Fibroblast of skin of back (primary cell): ENCODE measurements at places on chromosomes 11 and 22.

GRCh38 chr11:92845390-92845789, 124.1 kb upstream of the MTNR1B start:
- DNase-seq = no peak

DNA sequence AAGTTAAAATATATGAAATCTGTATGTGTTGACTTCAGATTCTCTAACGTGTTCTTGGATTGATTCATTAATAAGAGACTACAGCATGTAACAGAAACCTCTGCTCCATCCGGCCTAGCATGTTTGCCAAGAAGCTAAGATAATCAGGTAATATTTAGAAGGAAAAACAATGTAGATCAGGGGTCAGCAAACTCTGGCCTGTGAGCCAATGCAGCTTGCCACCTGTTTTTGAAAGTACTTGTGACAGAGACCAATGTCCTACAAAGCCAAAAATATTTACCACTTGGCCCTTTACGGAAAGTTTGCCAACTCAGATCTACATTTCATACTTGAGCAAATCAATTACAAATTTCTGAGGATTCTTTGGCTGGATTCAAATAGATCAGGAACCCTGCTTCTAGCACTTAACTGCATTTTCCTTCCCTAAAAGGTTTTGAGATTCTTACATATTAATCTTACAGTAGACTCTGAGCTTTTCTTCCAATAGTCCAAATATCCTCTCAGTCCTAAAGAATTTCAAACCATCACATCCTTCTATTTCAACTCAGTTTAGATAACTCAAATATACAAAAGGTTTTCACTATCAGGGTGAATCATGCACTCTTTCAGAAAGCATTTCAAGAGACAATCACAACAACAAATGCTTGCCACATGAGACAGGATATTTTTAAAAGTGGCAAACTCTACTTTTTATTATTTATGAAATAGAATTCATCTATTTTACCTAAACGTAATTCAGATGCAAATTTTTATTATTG, 29.5 kb downstream of the APOL5 start:
- DNase-seq = no peak

DNA sequence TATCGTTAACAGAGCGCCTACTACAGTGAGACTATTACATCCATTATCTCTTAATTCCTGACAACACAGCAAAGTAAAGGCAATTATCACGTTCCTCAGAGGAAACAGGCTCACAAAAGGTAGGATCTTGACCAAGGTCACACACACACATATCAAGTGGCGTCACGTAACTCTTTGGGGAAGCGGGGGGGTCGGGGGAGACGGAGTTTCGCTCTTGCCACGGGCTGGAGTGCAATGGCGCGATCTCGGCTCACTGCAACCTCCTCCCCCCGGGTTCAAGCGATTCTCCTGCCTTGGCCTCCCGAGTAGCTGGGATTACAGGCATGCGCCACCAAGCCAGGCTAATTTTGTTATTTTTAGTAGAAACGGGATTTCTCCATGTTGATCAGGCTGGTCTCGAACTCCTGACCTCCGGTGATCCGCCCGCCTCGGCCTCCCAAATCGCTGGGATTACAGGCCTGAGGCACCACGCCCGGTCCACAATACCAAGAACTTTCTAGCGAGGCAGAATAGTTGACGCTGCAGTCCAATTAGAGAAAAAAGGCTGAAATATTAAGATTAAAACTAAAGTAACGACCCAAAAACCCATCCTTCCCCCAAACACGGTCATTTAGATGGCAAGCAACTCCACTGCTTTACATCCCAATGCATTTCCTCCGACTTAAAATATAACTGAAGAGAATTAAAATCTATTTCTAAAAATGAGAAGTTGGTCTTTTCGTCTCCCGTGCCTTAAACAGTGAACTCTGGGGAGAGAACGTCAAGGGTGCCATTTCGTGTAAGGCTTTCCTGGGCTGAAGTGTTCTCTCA, 1.2 kb downstream of the DDX17 start:
- DNase-seq = peak; percentile 55

DNA sequence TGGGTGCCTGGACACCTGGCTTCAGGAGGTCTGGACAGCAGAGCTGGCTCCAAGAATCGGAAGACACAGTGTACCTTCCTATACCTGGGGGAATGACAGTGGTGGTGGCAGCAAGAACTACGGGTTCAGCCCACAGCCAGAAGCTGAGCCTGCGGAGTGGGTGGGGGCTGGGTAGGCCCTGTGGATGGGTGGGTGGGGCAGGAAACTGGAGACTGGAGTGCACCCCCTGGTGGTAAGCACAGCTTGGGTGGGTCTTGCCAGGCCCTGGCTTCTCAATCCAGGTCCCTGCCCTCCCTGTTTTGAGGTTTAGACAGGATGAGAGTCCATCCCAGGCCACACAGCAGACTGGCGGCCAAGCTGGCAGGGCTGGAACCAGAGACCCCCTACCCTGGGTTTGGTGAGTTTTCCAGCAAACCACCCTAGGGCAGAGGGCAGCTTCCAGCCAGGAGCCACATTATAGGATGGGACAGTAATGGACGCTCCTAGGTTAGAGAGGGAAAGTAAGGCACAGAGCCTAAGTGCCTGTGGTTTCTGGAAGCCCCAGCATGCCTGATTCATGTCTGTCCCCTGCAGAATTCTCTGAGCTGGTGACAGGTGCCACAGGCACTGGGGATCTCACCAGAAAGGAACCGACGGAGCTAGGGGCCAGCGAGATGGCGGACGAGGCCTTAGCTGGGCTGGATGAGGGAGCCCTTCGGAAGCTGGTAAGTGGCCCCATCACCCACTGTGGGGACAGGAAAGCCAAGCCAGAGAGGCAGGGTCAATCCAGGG, 1.7 kb downstream of the SMTN start:
- DNase-seq = peak; percentile 61

DNA sequence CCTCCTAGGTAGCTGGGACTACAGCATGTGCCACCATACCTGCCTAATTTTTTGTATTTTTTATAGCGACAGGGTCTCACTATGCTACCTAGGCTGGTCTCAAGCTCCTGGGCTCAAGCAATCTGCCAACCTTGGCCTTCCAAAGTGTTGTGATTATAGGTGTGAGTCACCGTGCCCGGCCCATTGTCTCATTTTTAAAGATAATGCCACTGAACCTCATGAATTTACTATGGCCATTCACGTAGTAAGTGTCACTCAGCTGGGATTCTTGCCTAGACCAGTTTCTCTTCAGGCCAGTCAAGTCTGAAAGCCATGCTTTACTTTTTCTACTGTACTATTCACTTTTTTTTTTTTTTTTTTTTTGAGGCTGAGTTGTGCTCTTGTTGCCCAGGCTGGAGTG, 22.4 kb downstream of the DEPDC5 start:
- DNase-seq = no peak

- DNase-seq = no peak
Observed at GRCh38 chr11:12809864-12810567, 135.8 kb downstream of the TEAD1 start.

DNA sequence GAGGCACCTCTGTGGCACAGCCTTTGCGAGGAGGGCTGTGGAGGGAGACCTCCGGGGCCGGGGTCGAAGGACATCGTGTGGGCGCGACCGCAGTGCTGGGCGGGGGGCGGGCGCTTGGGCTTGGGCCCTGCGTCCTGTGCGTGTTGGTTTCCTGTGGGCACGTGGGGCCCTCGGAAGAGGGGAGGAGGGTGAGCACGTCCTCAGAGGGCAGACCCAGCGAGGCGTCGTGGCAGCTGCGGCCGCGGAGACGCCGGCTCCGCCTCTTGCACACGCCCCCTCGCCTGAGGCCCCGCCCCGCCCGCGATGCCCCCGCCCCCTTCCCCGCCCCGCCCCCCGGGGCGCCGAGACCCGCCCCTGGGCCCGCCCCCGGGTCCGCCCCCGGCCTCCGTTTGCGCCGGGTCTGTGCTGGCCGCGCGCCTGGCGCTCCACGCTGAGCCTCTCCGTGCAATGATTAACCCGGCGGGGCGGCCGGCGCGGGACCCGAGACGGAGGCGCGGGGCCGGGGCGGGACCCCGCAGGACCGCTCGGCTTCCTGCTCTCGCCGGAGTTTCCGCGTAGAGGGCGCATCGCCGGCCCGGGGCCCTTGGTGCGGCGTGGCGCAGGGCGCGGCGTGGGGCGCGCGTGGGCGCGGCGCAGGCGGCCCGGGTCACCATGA, at the start of gene PRR5:
Gene PRR5, plus strand, starts transcription at position 381 of the 655 bp plus-strand sequence. Its CDS starts 271 bp downstream, at position 652.
- peak; percentile 88 for DNase-seq

DNA sequence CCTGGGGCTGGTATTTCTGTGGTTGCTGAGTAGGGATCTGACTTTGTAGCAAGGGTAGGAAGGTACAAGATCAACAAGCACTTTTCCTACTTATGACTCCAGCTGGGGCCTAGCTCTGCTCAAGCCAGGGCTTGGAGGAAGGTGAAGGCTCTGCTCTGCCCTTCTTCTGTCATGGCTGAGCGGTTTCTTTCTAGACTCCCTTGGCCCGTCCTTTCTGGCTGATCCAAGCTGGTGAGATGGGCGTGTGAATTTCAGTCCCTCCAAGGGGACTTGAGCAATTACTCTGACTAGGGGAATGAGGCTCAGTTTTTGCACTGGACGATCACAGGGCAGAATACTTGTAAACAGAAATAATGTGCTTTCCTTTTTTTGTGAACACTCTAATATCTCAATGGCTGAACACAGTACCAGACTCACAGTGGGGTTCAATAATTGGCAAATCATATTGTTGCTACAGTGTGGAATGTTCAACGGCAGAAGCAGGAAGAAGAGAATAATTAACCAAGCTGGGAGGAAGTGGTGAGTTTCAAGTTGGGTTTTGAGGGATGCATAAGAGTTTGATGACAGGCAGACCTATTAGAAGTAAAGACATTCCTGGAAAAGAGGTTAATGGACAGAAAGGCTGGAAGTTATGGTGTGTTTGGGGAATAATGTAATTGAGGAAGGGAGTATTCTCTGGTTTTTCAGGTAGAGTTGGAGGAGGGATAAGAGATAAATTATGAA, 507.6 kb downstream of the MIAT start:
- DNase-seq = no peak

DNA sequence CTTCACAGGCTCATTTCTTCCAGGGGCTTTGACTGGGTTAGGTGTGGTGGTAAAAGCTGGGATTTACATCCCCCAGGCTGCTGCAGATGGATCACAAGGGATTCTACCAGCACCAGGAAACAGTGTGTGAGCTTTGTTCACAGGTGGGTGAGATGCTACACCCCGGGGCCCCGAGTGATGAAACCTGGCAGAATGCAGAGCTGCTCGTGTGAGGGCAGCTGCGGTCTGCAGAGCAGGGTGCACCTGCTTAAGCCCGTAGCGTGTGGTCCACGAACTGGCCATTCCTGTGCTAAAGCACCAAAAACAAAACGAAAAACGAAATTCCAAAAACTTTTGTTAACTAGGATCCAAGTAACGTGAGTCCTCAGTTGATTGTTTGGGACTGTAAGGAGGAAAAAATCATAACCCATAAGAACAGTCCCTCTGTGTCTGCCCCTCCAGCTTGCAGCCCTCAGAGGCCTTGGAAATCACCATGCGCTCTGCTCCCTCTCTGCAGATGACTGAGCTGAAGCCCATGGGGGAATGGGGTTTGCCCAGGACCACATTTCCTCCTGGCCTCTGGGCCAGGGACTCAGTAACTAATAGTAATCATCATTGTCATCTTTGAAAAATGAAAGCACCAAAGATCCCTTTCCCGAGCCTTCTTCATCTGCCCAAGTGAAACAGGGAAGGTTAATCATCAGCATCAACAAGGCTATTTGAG, 24.6 kb downstream of the ELF5 start:
- no peak for DNase-seq

DNA sequence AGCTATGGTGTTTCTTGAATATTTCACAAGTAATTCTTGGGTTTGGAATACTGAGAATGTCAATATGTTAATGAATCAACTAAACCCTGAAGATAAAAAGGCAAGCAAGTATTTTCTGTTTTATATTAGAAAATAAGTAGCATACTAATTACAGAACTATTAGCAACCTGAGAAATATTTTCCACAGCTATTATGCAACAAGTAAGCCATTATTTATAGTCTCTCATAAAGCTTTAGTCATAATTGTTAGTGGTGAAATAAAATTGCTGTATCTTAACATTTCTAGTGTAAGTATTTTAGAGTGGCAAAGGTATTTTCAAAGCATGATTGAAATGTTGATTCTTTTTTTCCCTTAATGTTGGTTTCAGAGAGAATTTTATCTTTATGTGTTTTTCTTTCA, 53.3 kb downstream of the FAR1 start:
- DNase-seq = no peak

DNA sequence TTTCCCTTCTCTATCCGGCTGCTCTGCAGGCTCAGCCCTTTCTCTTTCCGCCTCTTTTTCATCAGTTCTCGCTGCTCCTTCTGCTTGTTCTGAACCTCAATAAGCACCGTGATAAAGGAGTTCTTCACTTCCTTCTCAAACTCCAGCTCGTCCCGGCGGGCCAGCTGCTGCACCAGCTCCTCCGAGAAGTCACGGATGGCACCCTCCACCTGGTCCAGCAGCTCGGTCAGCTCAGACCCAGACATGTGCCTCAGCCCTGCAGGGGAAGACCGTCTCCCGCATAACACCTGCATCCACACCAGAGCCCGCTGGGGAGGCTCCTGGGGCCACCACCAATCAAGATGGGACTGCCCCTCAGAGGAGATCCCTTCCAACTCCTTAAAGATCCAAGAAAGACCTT, 40.2 kb downstream of the FEZ1 start:
- no peak for DNase-seq

DNA sequence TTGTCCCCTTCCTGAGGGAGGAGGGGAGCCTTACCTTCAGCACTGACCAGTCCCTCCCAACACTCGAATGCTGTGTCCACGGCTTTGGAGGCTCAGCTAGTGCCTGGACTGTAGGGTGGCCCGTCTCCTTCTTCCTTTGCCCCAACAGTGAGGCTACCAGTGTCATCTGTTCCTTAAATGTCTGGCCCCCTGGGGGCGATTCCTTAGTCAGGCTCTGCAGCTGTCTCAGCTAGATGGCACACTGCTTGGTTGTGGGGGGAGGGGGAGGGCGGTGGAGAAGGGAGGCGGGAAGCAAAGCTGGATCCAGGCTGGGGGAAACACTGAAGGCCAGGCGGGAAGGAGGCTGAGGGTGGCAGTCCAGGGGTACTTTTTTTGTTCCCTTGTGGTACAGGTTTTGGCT, at the start of gene IGSF22:
Gene IGSF22, minus strand, starts transcription at position 149 of the 400 bp plus-strand sequence. CDS start 1,952 bp downstream, outside the sequence.
- DNase-seq = no peak

DNA sequence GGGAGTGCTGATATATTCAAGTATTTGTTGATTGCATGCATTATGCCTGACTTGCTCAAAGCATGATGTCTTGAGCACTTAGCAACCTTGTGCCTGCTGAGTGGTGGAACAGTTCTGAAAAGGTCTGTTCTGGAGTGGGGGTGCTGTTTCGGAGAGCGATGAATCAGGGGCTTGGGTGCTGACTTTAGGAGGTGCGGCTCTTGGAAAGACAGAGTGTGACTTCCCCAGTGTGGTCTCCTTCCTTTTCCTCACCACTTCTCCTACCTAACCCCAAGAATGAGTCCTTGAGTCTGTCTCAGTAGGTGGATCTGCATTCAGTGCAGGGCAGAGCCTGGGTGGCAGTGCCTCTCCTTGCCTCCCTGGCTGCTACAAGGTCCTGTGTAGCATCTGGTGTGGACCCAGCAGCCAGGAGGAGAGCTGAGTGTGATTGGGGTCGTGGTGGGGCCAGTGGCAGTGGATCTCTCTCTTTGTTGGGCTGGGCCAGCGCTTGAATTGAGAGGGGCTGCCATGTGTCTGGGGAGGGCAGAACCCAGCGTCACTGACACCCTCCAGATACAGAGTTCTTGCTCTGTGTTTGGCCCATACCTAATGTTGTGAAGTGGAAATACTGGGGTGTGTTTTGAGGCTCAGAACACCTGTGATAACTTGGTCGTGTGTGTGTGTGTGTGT, 35.9 kb downstream of the ST3GAL4 start:
- DNase-seq = no peak
